Right forelimb (tissue), 1 donor: ENCODE measurements at places on chromosomes 5 and 9.

GRCh38 chr9:111094958-111095357, 56.7 kb upstream of the LPAR1 start:
- DNase-seq = no peak

DNA sequence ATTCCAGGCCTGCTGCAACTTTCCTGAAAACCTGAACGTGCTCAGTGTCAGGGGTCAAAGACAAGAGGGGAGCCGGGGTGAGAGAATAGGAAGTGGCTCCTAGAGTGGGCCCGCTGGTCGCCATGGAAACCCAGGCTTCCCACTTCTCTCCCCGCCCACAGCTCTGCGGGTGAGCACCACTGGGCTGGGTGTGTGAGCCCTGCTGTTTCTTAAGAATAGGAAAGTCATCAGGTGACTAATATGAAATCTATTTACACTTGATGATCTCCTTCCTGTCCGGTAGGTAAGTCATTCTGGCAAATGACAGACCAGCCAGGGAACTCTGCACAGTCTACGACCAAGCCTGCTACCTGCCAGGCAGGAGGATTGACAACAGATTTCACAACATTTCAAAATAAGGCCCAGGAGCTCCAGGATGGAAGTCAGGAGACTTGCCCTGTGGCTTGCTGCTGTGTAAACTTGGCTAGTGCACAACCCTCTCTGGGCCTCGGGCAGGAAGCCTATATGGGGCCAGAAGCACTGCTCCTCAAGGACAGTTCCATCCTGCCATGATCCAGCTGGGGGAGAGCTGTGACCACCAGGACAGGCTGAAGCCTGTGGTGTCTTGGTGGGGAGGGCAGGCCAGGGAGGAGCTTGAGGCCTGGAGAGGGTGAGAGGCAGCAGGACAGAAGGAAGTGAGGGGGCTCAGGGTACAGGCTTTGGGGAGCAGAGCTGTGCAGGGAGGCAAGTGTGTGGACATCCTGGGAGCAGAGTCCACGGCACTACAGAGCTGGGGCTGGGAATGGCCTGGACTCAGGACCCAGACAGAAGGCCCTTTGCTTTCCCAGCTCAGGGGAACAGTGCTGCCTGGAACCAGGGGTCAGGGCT, 60.6 kb downstream of the SHB start:
- no peak for DNase-seq

- DNase-seq = no peak
Measured at GRCh38 chr5:103741984-103742383, 179.4 kb upstream of the NUDT12 start.

- no peak for DNase-seq
Measured at GRCh38 chr5:37615184-37615583, 224.7 kb downstream of the GDNF start.

DNA sequence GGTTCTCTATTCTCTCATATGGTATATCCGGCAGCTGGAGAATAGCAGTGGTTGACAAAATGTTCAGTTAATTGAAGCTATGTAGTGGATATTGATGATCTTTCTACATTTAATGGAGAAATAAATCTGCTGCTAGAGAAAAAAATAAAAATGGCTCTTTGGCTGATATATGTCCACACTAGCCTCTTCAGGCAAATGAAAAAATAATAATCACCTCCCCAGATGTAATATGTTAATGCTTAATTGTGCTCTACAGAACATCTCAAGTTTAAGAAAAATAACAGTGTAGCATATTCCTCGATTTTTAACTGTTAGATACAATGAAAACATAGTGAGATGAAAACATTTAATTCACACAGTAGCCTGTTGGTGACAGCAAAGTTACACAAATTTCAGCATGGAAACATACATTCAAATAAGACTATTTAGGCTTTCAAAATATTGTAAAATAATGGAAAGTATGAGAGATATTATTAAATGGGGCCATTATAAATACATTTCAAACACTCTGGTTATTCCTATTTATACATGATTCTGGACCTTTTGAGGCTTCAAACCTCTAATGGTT, 543.0 kb downstream of the MAT2B start:
- no peak for DNase-seq
